ENCODE measurements at places on chromosomes 7 and 10.

GRCh38 chr7:106111655-106112117 lies 426 bp downstream of the SYPL1 start:
- peak; percentile 44 for DNase-seq

DNA sequence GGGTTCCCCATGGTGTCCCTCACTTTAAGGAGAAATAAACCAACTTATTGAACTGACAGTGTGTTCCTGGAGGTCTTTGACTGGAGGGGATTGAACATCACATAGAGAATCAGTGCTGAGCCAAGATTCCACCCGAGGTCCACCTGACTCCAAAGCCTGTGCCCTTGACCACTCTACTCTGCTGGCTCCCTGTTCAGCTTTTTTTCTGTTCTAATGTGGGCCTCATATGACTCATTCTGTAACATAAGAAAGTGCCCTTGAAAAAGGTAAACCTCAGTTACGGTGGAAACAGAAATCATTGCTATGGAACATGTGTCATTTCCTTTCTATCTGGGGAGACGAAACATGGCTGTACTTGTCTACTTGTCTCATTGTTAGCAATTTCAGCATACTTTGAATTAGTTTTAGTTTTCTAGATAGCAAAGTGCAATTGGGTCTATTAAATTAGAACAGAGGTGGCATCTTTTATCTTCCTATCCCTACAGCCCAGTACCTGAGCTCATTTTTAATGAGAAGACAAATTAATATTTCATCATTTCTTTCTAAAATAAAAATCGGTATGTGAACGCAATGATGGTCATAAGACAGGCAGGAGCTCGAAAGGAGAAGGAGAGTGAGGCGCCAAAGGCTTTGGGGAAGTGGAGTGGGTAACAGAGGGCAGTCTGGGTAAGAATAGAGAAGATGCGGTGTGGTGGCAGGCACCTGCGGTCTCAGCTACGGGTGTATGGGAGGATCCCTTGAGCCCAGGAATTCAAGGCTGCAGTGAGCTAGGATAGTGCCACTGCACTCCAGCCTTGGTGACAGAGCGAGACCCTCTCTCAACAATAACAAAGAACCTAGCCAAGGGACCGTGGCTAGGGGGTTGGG lies 1.5 kb downstream of the GSDME start:
- DNase-seq, result no peak

GRCh38 chr7:2833083-2833910 lies 10.8 kb downstream of the GNA12 start:
- no peak for DNase-seq

GRCh38 chr10:13961097-13961496 lies 369.6 kb downstream of the FRMD4A start:
- no peak for DNase-seq

DNA sequence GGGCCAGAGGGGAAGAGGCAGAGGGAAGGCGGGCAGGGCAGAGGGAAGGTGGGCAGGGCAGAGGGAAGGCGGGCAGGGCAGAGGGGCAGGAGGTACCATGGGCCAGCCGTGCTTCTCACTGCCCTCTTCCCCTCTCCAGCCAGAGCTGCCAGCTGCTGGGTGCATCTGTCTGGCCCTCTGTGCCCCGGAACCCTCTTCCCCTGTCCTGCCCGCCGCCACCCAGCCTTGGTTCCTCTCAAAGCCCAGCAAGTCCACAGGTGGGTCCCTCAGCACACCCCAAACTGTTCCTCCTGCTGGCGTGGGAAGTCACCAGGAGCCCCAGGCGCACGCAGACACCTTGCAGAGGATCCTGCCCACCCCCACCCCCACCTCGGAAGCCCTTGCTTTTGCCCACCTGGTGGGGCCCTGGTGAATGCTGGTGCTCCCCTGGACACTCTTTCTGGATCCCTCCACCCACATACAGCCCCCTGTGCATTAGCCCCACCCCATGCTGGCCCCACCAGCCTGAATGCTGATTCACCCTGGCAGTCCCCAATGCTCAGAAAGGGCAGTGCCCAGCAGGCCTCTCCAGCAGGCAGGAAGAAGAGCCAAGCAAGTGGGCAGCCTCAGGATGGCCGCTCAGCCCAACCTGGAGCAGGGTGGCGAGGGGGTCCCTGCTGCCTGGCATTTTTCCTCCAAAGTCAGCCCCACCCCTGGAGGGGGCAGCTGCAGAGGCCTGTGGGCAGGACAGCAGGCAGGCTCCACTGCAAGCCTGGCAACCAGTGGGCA lies 1.9 kb upstream of the PWWP2B start:
- no peak for DNase-seq

- DNase-seq, result no peak
Measured at GRCh38 chr10:131475803-131476202, 164.3 kb upstream of the TCERG1L start.

DNA sequence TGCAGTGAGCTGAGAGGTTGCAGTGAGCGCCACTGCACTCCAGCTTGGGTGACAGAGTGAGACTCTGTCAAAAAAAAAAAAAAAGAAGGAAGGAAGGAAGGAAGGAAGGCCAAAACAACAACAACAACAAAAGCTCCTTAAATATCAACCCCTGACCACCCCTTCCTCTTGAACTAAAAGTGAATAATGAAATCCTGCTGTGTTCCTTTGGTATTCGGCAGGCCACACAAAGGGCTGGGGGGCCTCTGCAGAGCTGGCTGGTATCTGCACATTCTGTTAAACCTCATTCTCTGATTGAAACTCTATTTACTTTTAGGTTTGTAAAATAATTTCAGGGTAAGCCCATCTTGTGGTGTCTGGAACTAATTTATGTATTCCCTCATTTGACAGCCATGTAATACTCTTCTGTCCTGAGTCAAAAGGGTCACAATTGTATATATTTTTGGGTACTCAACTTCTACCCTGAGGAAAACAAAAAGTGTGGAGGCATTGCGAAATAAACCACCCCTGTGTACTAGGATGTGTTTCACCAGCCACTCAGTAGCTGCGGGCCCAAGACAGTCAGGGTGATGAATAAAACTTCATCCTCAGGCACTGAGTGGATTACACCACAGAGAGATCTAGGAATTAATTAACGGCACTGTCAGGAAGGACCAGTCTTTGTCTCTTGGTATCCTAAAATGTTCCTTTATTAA lies 446.4 kb upstream of the PFKP start:
- no peak for DNase-seq

- no peak for DNase-seq
Measured at GRCh38 chr7:34673066-34673465, 15.0 kb downstream of the NPSR1 start.

- peak; percentile 44 for DNase-seq
Measured at GRCh38 chr10:102504179-102504975, 605 bp downstream of the SUFU start.

DNA sequence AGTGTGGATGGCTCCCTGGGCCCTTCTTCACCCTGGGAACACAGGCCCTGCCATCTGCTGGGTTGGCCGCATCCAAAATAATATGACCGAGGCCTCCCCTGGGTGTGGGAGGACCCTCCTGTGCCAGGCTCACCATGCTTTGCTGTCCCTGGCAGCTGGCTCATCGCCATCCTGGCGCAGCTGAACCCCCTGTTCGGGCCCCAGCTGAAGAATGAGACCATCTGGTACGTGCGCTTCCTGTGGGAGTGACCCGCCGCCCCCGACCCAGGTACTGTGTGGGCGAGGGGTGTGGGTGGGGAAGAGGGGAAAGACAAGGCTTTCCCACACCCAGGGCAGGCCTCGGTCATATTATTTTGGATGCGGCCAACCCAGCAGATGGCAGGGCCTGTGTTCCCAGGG lies 4.8 kb downstream of the ATP6V0E2 start:
- DNase-seq, result no peak

- DNase-seq, result no peak
Measured at GRCh38 chr10:75091146-75091545, 20.3 kb upstream of the SAMD8 start.

- DNase-seq, result no peak
Measured at GRCh38 chr10:80684259-80684658, 146.6 kb downstream of the SH2D4B start.

DNA sequence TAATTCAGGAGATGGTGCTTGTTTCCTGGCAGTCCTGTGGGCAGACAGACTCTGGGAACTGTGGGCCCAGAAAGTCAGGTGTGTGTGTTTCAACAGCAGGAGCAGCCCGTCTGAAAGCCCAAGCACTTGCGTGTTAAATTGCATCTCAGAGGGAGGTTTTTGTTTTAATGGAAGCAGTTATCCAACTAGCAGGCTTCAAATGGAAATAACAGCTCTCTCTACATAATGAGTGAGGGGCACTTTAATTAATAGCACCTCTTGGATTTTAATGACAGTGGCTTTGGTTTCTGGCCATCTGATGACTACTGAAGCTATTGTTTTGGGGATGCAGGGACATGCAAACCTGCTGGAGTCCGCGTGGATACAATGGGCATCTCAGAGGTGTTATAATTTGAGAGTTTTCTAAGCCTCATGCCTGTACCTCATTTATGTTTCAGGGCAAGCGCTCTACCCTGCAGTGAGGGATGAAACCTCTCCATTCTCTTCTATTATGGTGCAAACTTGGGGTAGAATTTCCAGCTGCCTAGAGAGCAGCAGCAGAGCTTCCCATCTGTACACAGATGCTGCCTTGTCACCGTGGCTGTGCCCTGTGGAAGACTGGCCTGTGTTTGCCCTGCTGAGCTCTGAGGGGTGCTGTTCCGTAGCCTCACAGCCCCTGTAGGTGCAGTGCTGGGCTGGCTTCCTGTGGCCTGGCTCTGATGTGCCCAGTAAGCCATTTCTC lies 206.6 kb upstream of the GPR26 start:
- DNase-seq, result no peak

GRCh38 chr7:4271716-4272015 lies 410.4 kb upstream of the FOXK1 start:
- no peak for DNase-seq

GRCh38 chr10:14016931-14017333 lies 313.8 kb downstream of the FRMD4A start:
- DNase-seq, result no peak

DNA sequence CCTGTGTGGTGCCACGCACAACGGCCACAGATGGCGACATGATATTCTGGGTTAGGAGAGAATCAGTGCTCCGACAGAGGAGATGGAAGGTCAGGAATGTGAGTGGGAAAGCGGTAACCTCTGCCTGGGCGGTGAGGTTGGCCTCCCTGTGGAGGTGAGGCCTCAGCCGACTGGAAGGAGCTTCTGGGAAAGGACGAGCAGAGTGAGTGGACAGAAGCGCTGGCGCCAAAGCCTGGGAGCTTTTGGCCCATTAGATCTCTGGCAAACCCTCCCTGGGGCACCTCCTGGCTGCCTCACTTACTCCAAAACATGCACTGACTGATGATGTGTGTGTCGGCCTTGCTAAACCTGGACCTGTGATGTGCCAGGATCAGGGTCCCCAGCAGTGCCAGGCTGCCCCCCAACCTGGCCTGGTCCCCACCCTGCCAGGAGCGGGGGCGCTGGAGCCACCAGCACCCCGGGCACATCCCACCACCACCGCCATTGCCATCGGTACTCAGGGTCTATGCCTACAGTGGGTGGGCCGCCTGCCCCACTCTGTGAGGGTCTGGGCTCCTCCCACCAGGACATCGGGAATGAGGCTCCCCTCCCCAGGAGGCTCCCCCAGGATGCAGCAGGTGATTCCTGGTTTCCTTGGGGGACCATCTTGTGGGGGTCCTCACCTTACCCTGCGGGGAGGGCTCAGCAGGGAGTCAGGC lies 51.0 kb downstream of the RASGEF1A start:
- no peak for DNase-seq

GRCh38 chr10:4656576-4657194 lies 169.3 kb upstream of the AKR1E2 start:
- DNase-seq, result peak; percentile 28

DNA sequence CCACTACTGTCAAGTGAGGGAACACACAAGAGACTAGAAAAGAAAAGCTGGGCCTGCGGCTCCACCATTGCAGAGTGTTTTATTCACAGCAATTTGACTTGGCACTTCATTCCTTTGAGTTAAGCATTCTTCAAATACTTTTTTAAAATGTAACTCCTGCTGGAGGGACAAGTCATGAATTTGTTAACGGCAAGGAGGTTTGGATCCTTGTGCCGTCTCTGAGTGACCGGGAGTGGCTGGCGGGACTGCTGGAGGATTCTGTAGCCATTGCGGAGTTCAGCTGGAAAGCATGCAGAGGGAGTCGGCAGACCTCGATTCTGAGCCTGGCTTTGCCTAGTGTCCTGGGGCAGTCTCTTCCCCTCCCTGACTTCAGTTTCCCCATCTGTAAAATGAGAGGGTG lies 9.8 kb downstream of the HSPA12A start:
- DNase-seq, result no peak

GRCh38 chr10:97267671-97268070 lies 24.8 kb downstream of the ARHGAP19 start:
- DNase-seq, result no peak

GRCh38 chr10:100571084-100571856 lies 35.5 kb downstream of the HIF1AN start:
- DNase-seq, result no peak

- DNase-seq, result no peak
Measured at GRCh38 chr10:5043716-5044115, 40.1 kb upstream of the AKR1C2 start.

DNA sequence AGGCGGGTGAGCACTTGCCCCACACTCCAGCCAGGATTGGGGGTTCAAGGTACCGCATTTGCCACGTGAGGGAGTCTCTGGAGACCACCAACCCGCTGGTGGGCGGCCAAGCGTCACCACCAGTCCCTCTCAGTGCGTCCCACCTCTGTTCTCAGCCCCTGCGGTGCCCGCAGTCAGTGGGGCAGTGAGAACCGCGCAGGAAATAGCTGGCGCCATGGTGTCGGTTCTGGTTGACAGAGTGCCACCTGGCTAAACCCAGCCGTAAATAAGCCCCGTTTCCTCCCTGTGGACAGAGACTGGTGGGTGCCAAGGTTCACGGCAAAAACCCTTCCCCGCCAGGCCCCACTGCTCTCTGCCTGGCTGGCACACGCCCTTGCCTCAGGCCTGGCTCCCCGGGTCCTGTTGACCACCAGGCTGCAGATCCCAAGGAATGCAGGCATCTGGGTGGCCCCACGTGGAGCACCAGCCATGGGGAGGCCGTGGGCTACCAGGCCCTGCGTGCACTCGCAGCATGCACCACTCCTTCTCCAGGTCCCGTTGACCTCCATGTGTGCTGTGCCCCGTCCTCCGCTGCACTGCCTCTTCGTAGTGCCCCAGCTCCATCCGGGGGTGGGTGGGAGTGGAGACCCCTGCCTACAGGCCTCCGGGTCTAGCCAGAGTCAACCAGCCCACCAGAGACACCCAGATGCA lies 140.0 kb downstream of the LHPP start:
- DNase-seq, result no peak
